CD4-positive, alpha-beta T cell treated with Interleukin-6 at 100 ng/mL for 8 hours (primary cell): ENCODE measurements at places on chromosomes 2 and 18.

- DNase-seq = no peak
These were observed 398.3 kb upstream of the TNP1 start for GRCh38 chr2:217258170-217258569.

- DNase-seq = no peak
These were observed 10.6 kb downstream of the PTPRM start for GRCh38 chr18:7577706-7578105.

GRCh38 chr2:44200011-44200410, 31.3 kb downstream of the PPM1B start:
- DNase-seq = no peak

GRCh38 chr18:56980151-56980550, 166.7 kb upstream of the BOD1L2 start:
- DNase-seq = no peak
